ENCODE measurements at places on chromosomes 6 and 20. TPM values are rescaled to one million over a fixed set of nuclear protein-coding genes. Genes with fewer than 3 reads are reported as not detected.

SLC22A2 gene
- not detected for polyA plus RNA-seq

BPIFB2 gene
- not detected for polyA plus RNA-seq

- no peak for DNase-seq
Measured at GRCh38 chr6:134628154-134628553, 310.2 kb upstream of the SGK1 start.

- DNase-seq = no peak
Measured at GRCh38 chr6:71386215-71386614, 97.6 kb downstream of the OGFRL1 start.

DNA sequence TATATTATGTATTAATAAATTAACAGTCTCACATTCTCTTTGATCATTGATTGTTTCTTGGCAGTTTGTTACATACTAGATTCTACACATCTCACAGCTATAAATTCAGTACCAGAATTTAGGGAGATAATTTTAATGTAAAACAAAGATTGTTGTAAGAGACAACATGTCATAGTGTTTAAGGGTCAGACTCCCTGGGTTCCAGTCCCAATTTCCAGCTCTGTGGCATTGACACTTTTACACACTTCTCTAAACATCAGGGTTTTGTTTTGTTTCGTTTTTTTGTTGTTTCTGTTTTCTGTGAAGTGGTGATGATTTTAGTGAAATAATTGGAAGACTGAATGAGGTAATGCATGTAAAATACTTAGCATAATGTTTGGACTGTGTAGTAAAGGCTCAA, 19.9 kb downstream of the ADGRB3 start:
- DNase-seq = no peak

DNA sequence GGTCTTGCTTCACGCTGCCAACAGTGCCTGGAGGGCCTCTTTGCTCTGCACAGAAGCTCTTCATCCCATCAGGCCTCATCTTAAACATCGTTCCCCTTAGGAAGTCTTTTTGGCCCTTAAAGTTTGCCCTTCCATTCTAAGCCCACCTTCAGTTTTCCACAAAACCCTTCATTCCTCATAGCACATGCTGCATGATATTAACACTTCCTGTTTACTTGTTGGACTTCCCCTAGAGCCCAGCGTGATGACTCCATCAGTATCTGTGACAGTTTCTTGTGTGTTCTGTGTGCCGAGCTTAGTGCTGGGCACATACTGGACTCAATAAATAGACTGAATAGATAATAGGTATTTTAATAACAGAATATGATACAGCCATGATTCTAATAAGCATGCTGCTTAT, 2.2 kb downstream of the NT5DC1 start:
- no peak for DNase-seq

- DNase-seq = no peak
Measured at GRCh38 chr6:165497472-165497871, 165.6 kb downstream of the PDE10A start.
